ENCODE measurements at places on chromosomes 7 and 10. TPM values are rescaled to one million over a fixed set of nuclear protein-coding genes. Genes with fewer than 3 reads are reported as not detected.

DNA sequence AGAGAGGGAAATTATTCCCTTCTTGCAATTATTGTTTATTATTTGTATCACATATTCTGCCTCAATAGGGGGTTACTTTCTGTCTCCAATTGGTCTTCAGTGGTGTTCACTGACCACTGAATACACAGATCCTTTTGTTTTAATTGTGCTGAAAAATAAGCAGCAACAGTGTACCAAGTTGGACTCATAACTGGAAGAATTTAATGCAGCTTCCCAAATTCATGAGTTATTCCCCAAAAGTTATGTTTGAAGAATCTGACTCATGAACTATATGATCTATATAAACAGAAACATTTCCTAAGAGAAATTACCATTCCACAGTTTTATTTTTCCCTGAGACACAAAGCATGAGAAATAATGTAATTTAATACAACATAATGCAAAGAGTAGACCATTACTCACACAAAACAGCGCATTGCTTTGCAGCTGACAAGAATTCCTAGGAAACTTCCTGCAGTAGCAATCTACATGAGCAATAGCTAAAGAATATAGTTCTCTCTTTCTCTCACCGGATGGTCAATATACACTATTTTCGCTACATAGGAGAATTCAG lies 479.2 kb downstream of the HTR7 start:
- no peak for DNase-seq

NPY gene
- not detected for total RNA-seq

DNA sequence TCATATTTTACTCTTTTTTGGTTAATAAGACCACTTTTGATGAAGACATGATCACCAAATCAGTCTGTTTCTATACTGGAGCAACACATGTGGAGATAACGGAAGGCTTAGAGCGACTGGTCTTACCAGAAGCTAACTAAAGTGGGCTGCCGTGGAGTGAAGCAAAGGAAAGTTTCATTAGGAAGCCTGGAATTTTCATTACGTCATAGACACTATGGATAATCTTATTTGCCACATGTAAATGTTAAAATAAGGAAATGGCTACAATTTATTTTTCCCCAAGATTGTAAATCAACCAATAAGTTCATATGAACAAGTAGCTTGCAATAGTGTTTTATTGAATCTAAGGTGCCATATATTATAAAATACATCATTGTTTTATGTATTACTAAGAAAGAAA lies 185.4 kb downstream of the PHTF2 start:
- DNase-seq, result no peak

GRCh38 chr7:154372011-154372601 lies 319.9 kb downstream of the DPP6 start:
- no peak for DNase-seq

- no peak for DNase-seq
These were observed 137.0 kb downstream of the SND1 start for GRCh38 chr7:127789031-127789430.

SUN3 gene
- not detected for total RNA-seq

DNA sequence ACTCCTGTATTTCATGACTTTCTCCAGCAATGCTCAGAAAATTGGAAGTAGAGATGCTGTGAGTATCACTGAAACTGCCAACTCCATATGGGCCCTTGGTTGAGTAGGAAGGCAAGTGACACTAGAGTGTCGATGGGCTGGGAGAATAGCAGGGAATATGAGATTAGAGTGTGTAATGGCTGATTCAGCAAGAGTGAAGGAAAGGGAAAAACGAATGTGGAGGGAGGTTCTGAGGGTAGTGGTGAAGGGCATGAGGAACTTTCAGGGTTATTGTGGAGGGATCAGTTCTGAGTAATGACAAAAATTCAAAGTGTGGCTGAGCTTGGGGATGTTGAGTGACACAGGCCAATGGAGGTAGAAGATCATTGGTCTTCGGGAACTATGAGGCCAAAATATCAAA lies 49.0 kb upstream of the PCGF5 start:
- no peak for DNase-seq

- DNase-seq, result no peak
These were observed at the start of gene AGR2 for GRCh38 chr7:16804674-16805439. Gene AGR2, minus strand, starts transcription at chr7:16804999. Its CDS starts 3,203 bp downstream, at chr7:16801796.

- DNase-seq, result no peak
These were observed 92.1 kb downstream of the CUL1 start for GRCh38 chr7:148790850-148791249.

DNA sequence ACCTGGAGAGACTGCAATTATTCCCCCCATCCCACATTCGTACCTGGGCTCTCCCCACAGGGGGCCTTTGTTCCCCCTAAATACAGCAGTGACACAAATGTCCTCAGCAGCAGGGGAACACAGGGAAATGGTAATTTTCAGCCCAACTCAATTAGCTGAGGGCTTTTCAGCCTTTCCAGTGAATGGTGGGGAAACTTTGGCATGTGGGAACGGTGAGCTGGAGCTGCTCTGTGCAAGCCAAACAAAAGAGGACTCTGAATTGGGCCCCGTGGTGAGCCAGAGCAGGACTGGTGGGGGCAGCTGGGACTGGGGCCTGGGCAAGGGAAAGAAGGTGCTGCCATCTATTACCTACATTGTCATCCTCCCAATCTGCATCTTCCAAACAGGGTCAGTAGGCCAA lies 51.0 kb downstream of the FBXW4 start:
- no peak for DNase-seq

GRCh38 chr7:20407585-20408466 lies 77.1 kb downstream of the ITGB8 start:
- DNase-seq, result peak; percentile 81

GRCh38 chr7:128004623-128005022 lies 26.6 kb downstream of the LRRC4 start:
- no peak for DNase-seq

ODAD2 gene
- total RNA-seq, result 0.10 TPM

DNA sequence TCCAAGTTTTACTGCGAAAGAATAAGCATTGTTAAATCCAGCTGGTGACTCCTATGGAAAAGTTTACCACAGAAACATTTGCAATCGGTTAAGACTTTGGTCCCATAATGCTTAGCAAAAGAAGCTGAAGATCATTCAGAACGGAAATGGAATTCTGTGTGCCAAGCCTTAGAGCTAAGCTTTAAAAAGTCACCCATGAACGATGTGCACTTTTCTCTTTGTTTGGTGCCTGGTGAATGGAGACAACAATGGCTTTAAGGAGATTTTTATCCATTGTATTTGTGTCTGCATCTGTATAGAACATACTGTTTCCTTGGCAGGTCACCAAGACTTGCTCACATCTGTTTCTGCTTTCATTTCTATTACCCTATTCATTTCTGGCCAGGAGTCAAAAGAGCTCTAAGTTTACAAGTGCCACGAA lies 26.3 kb upstream of the COL1A2 start:
- no peak for DNase-seq

TET1 gene
- total RNA-seq, result 3.4 TPM

DNA sequence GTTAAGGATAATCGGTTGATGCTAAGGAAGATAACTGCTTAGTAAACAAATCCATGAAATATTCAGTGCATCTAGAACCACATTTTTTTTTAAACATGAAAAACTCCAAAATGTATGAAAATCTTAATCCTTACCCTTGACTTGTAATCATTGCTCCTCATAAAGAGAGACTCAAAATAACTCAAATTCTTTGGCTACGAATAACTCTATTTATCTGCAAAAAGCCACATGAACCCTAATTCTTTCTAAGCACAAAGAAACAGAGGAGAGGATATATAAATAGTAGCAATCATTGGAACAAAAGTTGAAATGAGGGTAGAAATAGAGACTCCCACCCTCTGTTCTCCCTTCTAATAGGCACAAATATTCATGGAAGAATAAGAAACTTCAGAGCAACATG lies 40.2 kb downstream of the ANK3 start:
- no peak for DNase-seq

GRCh38 chr7:25255611-25256332 lies 27.5 kb upstream of the NPVF start:
- DNase-seq, result no peak

SERPINE1 gene
- total RNA-seq, result 2.4 TPM

TUBAL3 gene
- total RNA-seq, result 0.21 TPM

CLRN3 gene
- not detected for total RNA-seq

GRCh38 chr10:131772441-131772840 lies 128.4 kb upstream of the PPP2R2D start:
- DNase-seq, result no peak

DNA sequence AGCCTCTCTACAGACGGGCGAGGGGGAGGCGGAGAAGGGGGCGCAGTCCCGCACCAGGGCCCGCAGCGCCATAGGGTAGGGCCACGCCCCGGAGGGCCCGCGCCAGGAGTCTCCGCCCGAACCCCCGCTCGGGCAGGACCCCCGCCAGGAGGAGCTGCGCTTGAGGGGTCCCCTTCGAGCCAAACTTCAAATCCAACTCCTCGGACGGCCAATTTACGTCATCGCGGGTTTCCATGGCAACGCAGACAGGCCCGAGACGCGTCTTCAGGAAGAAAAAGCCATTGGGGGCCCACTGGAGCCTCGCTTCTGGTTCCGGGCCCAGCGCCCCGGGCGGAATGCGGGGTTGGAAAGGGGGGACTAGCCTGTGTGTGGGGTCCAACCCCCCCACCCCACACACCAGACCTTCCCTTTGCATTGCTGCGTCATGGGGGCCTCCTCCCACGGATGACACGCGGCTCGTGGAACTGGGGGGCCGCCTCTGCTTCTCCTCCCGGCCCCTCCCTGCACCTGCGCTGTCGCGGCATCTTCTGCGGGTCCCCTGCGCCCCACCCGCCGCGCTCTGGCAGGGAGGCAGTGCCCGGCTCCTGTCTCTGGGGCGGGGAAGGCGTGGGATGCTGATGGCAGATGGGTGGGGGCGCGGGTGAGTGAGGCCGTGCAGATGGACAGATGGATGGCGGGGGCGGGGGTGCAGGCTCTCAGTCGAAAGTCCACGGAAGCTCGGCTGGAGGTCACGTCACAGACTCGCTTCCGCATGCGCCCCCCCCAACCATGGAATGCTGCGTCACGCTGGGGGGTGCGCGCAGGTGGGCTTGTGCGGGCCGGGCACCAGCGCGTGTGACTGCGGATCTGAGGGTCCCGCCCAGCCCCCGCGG lies 1.2 kb downstream of the CALY start:
- peak; percentile 69 for DNase-seq

DNA sequence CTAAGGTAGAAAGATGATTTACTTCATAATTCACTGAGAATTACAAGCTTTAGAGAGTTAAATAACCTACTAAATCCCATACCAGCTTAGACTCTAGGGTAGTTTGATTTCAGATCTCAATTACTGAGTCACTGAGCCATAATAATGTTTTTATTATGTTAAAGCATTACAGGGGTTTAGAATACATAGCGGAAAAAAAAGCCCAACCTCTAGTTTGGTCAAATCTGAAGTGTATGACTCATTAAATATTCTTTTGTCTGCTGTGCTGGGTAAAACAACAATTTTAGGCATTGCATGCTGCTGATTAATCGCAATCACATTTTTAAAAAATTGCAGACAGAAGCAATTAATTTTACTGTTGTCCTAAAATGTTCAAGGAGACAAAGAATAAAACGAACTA lies 48.5 kb downstream of the MALRD1 start:
- DNase-seq, result no peak

GRCh38 chr10:76168437-76168836 lies 737.0 kb downstream of the LRMDA start:
- DNase-seq, result no peak

CALHM1 gene
- total RNA-seq, result not detected

- DNase-seq, result no peak
These were observed 51.8 kb downstream of the ARHGAP22 start for GRCh38 chr10:48552946-48553564.

DNA sequence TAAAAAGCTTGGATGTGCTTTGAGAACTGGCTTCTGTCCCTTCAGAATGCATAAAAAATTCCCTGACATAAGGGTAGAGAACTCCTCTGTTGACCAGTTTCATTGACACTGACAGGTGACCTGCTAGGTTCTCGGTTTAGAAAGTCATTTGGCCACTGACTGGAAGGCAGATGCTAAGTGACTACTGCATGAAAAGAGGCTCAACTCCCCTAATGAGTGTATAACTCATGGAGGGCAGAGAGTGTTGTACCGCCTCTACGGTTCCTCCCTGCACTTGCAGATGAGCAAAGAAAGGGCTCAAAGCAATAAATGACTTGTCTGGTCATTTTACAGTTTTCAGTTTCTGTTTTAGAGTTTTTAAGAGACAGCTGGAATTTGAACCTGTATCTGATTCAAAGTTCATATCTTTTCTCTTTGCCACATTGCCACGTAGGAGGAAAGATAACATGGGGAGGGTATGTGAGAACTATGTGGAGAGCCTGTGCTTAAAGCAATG lies 2.9 kb upstream of the FGL2 start:
- no peak for DNase-seq

BET1 gene
- 17.0 TPM for total RNA-seq

DNA sequence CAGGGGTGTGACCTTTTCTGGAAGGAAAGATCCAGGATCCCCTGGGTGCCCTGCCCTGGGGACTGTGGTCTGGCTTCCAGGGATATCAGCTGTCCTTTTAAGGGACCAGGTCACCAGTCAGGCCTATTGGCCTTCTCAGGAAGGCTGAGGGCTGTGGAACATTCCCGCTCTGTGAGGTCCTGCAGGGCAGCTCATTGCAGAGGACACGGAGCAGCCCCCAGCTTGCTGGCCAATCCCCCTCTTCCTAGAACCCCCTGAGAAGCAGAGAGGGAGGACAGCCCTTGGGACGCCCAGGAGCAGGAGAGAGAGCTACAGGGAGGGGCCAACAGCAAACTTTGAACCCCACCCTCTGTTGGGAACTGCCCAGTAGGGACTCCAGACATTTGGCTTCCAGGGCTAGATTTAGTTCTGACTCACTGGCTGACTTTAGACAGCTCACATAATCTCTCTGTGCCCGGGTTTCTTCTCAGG lies 67.9 kb upstream of the COL13A1 start:
- no peak for DNase-seq

POM121C gene
- total RNA-seq, result 35.5 TPM

- no peak for DNase-seq
These were observed 1.3 kb upstream of the PPRC1 start for GRCh38 chr10:102131286-102132170.

- no peak for DNase-seq
These were observed 7.8 kb upstream of the KMT2C start for GRCh38 chr7:152443586-152443985.

GRCh38 chr10:79244841-79245504 lies 102.3 kb upstream of the PPIF start:
- DNase-seq, result no peak

DNA sequence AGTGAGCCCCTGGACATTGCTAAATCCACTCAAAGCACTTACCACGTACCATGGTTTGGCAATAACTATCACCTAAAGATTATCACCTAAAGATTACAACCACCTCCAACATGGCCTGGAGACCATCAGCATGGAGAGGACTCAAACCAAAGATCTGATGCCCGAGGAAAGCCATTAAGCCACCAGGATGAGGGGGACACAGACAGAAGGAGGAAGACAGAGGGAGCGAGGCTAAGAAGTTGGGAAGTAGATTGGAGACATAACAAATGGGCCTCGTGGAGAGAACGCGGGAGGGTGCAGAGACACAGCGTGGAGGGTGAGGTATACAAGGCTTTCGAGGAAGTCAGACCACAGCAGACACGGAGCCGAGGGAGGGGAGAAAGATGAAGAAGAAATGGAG lies 700.2 kb downstream of the PARD3 start:
- DNase-seq, result no peak

All from left cardiac atrium (tissue), 4 donors.